Hepatic stellate cell (primary cell): ENCODE measurements at places on chromosomes 7 and 10.

DNA sequence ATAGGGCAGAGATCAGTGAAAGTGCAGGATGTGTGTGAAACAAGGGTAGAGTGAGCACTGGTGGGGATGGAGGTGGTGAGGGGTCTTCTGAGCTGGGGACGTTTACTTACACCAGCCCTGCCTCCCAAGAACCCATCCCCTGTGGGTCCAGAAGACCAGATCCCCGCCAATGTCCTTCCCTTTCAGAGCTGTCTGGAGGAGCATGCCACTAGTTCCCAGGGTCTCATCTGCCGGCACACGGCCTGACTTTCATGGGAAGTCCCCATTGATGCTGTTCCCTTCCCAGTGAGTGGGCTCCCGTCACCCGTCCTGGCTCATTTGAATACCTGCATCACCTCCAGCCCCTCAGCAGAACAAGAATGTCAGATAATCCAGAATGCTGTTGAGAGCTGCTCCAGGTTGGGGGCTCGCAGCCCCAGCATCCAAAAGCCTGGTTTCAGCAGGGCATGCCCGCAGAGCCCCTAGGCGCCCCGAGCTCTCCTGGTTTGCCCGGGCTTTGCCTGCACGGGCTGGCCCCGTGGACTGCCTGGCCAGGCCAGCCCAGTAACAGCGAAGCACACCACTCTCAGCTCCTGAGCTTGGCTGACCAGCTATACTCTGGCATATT is 246.7 kb downstream of the MGMT start:
- no peak for DNase-seq

DNA sequence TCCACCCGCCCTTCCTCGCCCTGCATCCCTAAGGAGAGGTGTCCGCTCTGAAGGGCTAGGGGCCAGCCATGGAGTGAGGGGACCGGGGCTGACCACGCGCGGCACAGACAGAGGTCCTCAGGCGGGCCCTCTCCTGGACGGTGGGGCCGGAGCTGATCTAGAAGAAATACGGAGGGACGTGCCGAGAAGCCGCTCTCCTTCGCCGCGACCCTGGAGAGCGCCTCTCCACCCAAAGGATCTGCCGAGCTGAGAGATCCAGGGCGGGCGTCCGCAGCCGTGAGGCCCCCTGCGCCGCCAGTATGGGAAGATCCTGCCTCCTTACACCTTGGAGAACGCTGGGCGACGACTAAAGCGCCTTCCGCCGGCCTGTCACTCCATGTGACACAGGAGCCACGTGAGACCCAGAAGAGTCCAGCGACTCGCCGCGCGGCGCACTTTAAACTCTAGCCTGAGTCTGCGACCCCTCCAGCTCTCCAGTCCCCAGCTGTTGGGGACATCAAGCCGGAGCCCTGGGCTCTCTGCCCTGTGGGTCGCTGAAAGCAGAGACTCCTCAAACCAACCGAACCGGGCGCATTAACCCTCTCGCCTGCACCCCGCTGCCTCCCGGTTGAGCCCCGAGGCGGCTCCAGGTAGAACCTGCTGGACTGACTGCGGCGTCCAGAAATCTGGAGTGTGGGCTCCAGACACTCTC is 1.5 kb upstream of the SFMBT2 start:
- no peak for DNase-seq

GRCh38 chr10:71968553-71969474 is 4.6 kb downstream of the CHST3 start:
- no peak for DNase-seq

GRCh38 chr10:31749301-31749700 is 179.3 kb downstream of the ARHGAP12 start:
- no peak for DNase-seq

- DNase-seq: peak; percentile 74
Measured at GRCh38 chr10:89327803-89328441, at the start of gene IFIT3. Gene IFIT3 (plus strand): TSS chr10:89327997. CDS start chr10:89328074, 77 bp downstream.
